ENCODE measurements at places on chromosomes 5 and 9.

- no peak for DNase-seq
Measured at GRCh38 chr9:35908504-35909125, 675 bp upstream of the SPAAR start.

GRCh38 chr5:116045821-116046220, 13.5 kb downstream of the ARL14EPL start:
- DNase-seq, result no peak

DNA sequence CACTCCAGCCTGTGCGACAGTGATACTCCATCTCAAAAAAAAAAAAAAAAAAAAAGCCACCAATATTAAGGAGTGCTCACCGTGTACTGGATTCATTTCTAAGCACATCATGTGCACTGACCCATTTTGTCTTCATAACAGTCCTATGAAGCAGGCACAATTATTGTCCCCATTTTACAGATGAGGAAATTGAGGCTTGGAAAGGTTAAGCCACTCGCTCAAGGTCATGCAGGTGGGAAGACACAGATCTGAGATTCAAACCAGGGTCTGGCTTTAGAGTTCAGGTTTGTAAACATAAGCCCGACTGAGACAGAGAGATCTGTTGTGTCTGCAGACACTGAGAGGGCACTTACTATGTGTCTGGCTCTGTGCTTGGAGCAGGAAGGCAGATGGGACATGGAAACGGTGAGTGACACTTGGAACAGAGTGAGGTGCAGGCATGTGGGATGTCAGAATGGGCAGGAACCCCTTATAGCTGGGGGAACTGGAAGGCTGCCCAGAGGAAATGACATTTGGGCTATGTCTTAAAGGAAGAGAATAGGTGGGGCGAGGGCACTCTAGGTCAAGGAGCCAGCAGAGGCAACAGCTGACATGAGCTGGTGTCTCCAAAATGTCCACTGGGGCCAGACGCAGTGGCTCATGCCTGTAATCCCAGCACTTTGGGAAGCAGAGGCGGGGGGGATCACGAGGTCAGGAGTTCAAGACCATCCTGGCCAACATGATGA, 69.9 kb downstream of the STK10 start:
- DNase-seq, result no peak

DNA sequence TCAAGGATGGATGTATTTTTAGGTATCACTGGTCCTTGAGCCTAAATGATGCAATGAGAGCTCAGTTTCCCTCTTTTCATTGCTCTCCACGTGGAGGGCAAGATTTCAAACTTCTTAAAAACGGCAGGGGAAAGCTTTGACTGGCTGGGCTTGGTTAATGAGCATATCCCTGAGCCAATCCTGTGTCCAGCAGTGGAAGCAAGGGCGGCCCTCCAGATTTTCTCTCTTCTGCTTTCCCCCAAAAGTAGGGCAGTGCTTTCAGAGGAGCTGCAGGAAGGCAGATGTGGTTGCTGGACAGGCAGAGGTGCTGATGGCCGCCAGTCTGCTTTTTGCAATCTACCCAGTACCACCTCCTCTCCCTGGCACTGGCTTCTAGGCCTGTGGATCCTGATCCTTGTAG, 30.0 kb upstream of the TBC1D2 start:
- DNase-seq, result no peak

GRCh38 chr5:177510567-177511053, 984 bp upstream of the DOK3 start:
- DNase-seq, result no peak

- no peak for DNase-seq
Measured at GRCh38 chr5:102451082-102451481, 47.7 kb downstream of the SLCO6A1 start.

GRCh38 chr9:35741740-35742139, 7.3 kb downstream of the GBA2 start:
- no peak for DNase-seq

DNA sequence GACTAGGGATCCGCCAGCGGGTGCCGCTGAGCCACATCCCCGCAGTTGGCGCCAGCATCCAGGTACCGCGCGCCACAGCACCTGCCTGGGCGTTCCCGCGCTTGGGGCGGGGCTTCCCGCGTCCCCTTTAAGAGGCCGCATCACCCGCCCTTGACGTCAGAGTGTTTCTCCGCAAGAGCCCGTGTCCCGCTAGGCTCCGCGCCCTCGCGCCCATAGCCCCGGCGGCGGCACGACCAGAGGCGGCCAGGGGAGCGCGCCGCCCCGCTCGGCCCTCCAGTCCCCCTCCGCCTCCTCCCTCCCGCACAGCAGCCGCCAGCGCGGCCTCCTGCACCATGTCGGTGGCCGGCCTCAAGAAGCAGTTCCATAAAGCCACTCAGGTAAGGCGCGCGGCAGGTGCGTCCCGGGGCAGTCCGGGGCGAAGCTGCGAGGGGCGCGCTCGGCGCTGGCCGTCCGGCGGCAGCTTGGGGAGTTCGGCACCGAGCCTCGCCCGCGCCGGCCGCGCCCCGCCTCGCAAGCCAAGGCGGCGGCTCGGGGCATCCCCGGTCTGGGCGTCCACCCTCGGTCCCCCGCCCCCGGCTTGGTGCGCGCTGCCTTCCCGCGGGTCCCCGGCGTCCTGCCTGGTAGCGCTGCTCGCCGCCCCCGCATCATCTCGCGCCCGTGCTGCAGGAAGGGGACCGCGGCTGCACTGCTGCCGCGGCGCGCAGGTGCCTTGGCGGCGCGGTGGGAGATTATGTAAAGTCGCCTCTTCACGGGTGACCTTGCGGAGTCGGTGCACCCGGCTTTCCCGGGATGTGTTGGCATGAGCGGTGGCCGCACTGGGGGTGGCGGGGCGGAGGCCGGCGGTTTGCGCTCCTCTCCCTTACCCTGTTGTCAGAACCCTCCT, at the start of gene SH3GL2:
TSS of gene SH3GL2 (plus strand) at position 156 of the 883 bp plus-strand sequence.
- DNase-seq, result peak; percentile 0

DNA sequence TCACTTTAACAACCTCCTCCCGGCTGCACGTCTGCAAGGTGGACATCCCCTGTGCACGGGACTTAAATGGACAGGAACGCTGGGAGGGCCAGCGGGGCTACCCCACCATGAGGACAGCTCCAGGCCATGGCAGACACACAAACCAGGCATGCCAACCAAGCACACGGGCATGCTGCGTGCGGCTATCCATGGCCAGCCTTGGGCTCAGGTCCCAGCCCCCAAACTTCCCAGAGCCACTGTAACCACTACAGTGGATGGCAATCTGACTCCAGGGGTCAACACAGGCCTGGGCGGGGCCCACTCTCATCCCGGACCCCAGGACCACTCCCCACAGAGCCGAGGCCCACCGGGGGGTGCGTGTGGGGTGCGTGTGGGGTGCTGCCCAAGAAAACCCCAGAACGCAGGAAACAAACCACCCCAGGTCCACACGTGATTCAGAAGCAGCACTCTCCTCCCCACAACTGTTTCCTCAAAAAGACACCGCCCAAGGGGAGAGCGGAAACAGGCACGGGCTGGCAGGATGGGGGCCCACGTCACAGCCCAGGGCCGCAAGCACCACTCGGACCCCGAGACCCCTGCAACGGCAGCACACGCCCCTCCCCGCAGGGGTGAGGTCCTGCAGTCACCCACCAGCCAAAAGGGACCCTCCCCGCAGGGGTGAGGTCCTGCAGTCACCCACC, 7.4 kb downstream of the SLC12A7 start:
- DNase-seq, result no peak

All from stimulated activated CD4-positive, alpha-beta T cell treated with anti-CD3 and anti-CD28 coated beads, Interleukin-2, amount 100 ng/mL, for 48 hours (primary cell).